CD4-positive, alpha-beta T cell treated with Interferon alpha-2 for 1 hour (primary cell): ENCODE measurements at places on chromosomes 1 and 21.
A peak's percentile ranks its signal among the peaks of the same experiment; 100 is the strongest.

- DNase-seq = no peak
Measured at GRCh38 chr1:67791686-67792085, 41.6 kb downstream of the GNG12 start.

- no peak for DNase-seq
Measured at GRCh38 chr1:113073479-113073950, 517 bp downstream of the LRIG2 start.

GRCh38 chr1:38370716-38371504 is 324.3 kb upstream of the POU3F1 start:
- no peak for DNase-seq

DNA sequence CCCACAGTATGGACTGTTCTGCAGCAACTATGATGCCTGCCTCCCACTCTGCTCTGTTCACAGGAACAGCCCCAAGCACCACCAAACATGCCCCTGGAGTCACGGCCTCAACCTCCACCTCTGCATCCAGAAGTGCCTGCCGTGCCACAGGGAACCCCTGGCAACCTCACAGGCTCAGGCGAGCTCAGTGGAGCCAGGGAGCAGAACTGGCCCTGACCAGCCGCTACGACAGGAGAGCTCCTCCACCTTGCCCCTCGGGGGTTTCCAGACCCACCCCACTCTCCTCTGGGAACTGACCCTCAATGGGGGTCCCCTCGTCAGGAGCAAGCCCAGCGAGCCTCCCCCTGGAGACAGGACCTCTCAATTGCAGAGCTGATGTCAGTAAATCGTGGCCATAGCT is 13.0 kb downstream of the MRAP start:
- DNase-seq = no peak

GRCh38 chr1:158149175-158149574 is 31.5 kb upstream of the CD1D start:
- DNase-seq = no peak

DNA sequence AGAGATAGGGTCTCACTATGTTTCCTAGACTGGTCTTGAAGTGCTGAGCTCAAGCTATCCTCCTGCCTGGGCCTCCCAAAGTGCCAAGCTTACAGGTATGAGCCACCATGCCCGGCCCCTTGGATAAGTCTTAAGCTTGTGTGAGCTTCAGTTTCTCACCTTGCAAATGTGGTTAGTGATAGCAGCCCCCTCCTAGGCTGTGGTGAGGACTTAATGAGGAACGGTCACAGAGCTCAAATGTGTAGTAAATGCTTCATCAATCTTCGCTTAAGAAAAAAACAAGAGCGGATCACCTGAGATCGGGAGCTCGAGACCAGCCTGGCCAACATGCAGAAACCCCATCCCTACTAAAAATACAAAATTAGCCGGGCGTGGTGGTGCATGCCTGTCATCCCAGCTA is 3.0 kb downstream of the CNR2 start:
- DNase-seq = no peak

- no peak for DNase-seq
Measured at GRCh38 chr21:36807422-36807928, 108.6 kb downstream of the SIM2 start.

- DNase-seq = no peak
Measured at GRCh38 chr21:36890086-36890485, 76.4 kb downstream of the HLCS start.

DNA sequence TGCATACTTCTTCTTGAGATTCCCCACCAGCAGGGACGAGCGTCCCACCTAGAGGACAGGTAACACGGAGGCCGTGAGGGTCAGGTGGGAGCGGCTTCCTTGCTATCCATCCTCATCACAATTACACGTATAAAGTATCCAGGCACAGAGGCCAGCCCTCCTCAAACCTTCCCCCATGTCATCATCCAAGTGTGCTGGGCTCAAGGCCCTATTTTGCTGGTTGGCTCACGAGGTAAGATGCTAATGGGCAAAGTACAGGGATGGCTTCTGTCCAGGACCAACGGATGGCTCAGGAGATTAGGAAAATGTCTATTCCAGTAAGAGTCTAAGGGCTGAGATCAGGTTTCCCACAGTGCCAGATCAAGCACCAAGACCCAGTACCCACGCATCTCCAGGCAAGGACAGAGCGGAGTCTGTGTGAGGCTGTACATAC is 11.5 kb upstream of the A3GALT2 start:
- no peak for DNase-seq

- DNase-seq = no peak
Measured at GRCh38 chr1:218863987-218864386, 309.7 kb upstream of the LYPLAL1 start.

GRCh38 chr21:35428489-35428888 is 379.4 kb upstream of the RUNX1 start:
- peak; percentile 37 for DNase-seq

GRCh38 chr1:109816175-109816811 is 52.6 kb upstream of the EPS8L3 start:
- peak; percentile 62 for DNase-seq

- no peak for DNase-seq
Measured at GRCh38 chr1:185907246-185907645, 173.1 kb downstream of the HMCN1 start.

DNA sequence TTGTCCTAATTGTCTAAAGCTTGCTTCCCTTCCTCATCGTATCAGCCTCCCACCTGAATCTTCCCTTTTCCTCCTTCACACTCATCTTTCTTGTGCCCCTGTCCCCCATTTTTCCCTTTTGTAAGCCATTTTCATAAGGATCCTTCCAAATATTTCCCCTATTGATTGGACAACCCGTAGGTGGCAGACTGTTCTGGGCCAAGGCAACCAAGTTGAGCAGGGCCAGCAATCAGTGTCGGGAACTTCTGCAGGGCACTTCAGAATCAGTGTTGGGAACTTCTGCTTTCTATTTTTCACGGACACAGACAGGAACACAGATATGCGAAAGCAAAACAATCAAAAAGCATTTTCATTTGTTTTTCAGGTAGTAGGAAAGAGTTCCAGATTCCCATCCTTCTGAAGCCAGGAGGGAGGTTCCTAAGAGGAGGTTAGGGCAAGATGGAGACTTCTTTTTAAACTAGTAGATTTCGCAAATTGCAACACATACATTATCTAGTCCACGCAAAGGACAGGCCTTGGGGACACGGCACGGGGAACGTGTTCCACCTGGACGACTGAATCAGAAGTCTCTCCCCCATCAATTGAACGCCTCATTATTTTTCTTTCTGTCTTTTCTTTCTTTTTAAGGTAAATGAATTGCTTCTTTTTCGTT is 691 bp upstream of the MPZL1 start:
- no peak for DNase-seq

GRCh38 chr1:11967028-11967547 is 13.2 kb upstream of the MFN2 start:
- DNase-seq = peak; percentile 17

DNA sequence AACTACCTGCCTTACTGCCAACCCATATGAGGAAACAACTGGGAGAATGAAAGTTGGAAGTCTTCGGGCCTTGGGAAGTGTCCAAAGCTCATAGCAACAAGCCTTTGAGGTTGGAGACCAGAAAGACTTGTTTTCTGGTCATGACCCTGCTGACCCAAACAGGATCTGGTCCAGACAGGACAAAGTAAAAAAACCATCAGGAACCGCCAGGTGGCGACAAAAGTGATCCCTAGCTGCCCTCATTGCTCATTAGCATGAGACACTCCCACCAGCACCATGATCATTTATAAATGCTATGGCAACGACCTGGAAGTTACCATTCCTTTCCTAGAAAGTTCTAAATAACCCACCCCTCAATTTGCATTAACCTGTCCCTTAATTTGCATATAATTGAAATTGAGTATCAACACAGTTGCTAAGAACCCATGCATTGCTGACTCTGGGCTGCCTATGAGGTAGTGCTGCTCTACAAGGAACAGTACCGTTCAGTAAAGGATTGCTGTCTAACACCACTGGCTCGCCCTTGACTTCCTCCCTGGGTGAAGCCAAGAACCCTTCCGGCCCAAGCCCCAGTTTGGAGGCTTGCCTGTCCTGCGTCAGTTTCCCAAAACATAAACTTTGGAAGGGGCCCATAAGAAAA is 89.0 kb downstream of the URB2 start:
- DNase-seq = peak; percentile 8

- DNase-seq = no peak
Measured at GRCh38 chr1:46224966-46225365, 21.8 kb downstream of the LURAP1 start.

- no peak for DNase-seq
Measured at GRCh38 chr1:151416231-151416630, 16.9 kb downstream of the PSMB4 start.

- no peak for DNase-seq
Measured at GRCh38 chr1:12495725-12496124, 122.3 kb downstream of the DHRS3 start.

- DNase-seq = no peak
Measured at GRCh38 chr1:167127661-167128060, 33.8 kb downstream of the STYXL2 start.
